Activated CD4-positive, alpha-beta memory T cell treated with anti-CD3 and anti-CD28 coated beads for 36 hours (primary cell): ENCODE measurements at places on chromosomes 2 and 18. TPM values are rescaled to one million over a fixed set of nuclear protein-coding genes. Genes with fewer than 3 reads are reported as not detected.
A peak's percentile ranks its signal among the peaks of the same experiment; 100 is the strongest.

DNA sequence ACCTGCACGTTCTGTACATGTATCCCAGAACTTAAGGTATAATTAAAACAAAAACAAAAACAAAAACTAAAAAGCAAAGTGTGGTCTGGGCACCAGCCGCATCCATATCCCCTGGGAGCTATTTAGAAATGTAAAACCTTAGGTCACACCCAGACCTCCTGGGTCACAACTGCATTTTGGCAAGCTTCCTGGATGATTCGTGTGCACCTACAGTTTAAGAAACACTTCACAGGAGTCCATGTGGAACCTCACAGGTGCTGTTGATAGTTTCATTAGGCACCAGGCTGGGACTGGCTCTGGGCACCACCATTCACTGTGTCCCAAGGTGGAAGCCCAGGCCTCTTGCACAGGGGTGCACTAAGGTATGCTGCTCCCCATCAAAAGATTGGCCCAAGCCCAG lies 103.6 kb upstream of the BOD1L2 start:
- no peak overlapping the region for H3K4me3 ChIP-seq
- no peaks in the 10 kb centered on the region for H3K36me3 ChIP-seq
- no peak overlapping the region for H3K27ac ChIP-seq
- DNase-seq: no peak
- H3K4me1 ChIP-seq: no peaks in the 10 kb centered on the region
- no peaks in the 10 kb centered on the region for H3K27me3 ChIP-seq

Gene LRATD1
- not detected for total RNA-seq

- no peak overlapping the region for H3K4me3 ChIP-seq
- H3K36me3 ChIP-seq: no peaks in the 10 kb centered on the region
- no peak overlapping the region for H3K27ac ChIP-seq
- no peak for DNase-seq
- H3K27me3 ChIP-seq: no peaks in the 10 kb centered on the region
Measured at GRCh38 chr18:4551001-4551360, 95.9 kb upstream of the DLGAP1 start.

DNA sequence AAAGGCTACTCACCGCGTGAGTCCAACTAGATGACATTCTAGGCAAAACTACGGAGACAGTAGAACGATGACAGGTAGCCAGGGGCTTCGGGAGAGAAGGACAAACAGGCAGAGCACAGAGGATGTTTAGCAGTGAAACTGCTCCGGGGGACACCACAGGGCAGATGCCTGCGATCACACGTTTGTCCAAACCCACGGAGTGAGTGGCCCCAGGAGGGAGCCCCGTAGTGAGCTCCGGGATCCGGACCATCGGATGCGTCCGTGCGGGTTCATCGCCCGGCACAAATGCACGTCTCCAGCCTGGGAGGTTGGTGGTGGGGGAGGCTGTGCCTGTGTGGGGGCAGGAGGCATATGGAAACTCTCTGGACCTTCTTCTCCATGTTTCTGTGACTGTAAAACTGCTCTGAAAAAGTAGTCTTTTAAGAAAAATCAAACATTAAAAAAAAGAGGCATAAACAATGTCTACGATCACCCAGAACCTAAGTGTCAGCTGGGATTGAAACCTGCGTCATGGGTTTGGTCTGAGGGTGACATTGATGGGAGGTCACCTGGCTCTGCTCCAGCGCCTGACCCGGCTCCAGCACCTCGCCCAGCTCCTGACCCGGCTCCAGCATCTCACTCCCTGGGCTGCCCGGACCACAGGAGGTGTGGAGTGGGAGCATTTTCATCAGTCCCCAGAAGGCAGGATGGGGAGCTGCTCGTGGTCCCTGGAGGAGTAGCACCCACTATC lies 83.0 kb upstream of the CTDP1 start:
- no peak for DNase-seq
- H3K36me3 ChIP-seq: no peaks in the 10 kb centered on the region

Gene EN1
- total RNA-seq: not detected

- H3K4me1 ChIP-seq: peaks cover 30% of the 10 kb centered on the region
- DNase-seq: peak; percentile 70
- no peak overlapping the region for H3K4me3 ChIP-seq
- H3K27ac ChIP-seq: no peak overlapping the region
- no peaks in the 10 kb centered on the region for H3K36me3 ChIP-seq
- peaks cover 1% of the 10 kb centered on the region for H3K27me3 ChIP-seq
Measured at GRCh38 chr18:62425465-62426190, 97.2 kb upstream of the ZCCHC2 start.

- no peaks in the 10 kb centered on the region for H3K27me3 ChIP-seq
- peak overlapping the region; percentile 34 for H3K4me3 ChIP-seq
- peaks cover 58% of the 10 kb centered on the region for H3K4me1 ChIP-seq
- H3K27ac ChIP-seq: peak overlapping the region; percentile 94
- peaks cover 2% of the 10 kb centered on the region for H3K36me3 ChIP-seq
- peak; percentile 61 for DNase-seq
Measured at GRCh38 chr2:191617575-191617974, 60.4 kb upstream of the NABP1 start.

- no peak overlapping the region for H3K4me3 ChIP-seq
- no peak overlapping the region for H3K27ac ChIP-seq
- H3K27me3 ChIP-seq: peaks cover 2% of the 10 kb centered on the region
- DNase-seq: no peak
- no peaks in the 10 kb centered on the region for H3K4me1 ChIP-seq
Measured at GRCh38 chr2:53432936-53433335, 334.7 kb upstream of the CHAC2 start.

DNA sequence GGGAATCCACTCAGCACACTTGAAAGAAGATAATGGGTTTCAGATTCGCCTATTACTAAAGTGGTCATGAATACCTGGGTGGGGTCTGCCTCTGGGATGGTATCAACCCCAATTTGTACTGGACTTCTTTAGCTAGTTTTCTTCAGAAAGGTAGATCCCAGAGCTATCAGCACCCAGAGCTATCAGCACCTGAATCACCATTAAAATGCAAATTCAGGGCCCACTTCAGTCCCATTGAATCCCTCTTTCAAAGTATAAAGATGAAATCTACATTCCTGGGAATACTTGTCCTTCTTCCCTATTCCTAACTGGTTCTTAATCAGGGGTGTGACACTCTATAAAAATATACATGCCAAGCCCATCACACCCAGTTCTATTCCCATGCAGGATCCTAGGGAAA lies 914.3 kb downstream of the DCC start:
- DNase-seq: no peak
- no peak overlapping the region for H3K27ac ChIP-seq
- no peaks in the 10 kb centered on the region for H3K27me3 ChIP-seq
- no peaks in the 10 kb centered on the region for H3K36me3 ChIP-seq

DNA sequence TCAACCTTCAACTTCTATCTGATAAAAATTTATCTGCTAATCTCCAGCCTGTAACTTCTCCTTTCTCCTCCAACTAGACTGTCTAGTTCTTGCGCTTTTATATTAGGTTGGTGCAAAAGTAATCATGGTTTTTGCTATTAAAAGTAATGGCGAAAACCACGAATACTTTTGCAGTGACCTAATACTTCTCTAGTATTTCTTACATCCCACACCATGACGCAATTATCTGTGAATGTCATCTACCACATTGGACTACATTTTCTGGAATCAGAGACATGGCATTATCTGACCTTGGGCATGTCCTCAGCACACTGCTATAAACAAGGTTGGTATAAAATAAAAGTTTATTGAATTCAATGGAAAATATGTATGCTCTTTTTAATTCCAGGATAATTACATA lies 370.2 kb upstream of the LYPD1 start:
- H3K4me1 ChIP-seq: no peaks in the 10 kb centered on the region
- H3K27ac ChIP-seq: no peak overlapping the region
- no peaks in the 10 kb centered on the region for H3K27me3 ChIP-seq
- no peak for DNase-seq
- H3K4me3 ChIP-seq: no peak overlapping the region

DNA sequence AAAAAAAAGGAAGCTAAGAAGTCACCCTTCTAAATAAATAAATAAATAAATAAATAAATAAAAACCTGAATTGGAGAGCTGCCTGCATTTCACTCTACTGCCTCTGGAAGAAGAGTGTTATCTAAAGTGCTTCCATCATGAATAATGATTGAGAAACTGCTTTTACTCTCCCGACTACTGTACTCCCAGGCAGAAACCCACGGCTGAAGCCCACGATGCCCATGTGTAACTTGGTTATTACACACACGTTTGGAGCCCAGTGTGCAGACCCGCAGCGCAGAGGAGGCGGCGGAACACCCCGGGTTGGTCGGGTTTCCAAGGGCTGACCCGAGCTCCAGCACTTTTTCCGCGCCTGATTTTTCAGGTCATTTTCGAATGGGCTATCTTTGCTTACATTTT lies 697 bp upstream of the SPATS2L start:
- H3K27ac ChIP-seq: peak overlapping the region; percentile 52
- peaks cover 25% of the 10 kb centered on the region for H3K4me1 ChIP-seq
- H3K4me3 ChIP-seq: peak overlapping the region; percentile 82
- peak; percentile 11 for DNase-seq

DNA sequence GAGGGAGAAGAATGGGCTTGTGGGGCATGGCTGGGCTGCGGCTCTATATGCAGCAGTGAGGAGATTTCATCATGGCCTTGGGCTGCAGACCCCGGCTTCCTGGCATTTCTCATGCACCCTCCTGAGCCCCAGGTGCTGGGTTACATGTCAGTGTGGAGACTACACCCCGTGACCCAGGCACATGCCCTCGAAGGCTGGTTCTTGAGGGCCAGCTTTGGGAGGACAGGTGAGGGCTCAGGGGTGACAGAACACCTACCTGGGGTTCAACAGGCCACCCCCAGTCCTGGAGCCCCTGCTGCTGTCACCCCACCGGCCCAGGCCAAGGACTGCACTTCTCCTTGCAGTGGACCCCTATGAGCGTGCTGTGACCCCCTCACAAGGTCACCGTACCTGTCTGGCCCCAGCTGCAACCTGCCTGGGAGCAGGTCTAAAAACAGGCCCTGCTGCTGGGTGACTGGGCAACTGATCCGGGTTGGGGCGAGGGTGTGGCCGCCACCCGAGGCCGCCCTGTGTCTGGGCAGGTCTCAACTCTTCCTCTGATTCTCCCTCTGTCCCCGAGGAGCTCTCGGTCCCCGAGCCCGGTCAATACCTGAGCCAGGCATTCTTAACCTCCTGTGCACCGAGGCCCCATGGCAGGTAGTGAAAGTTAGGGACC lies 94.8 kb upstream of the OTOS start:
- H3K36me3 ChIP-seq: no peaks in the 10 kb centered on the region
- H3K4me1 ChIP-seq: no peaks in the 10 kb centered on the region
- no peak overlapping the region for H3K27ac ChIP-seq
- H3K4me3 ChIP-seq: no peak overlapping the region

DNA sequence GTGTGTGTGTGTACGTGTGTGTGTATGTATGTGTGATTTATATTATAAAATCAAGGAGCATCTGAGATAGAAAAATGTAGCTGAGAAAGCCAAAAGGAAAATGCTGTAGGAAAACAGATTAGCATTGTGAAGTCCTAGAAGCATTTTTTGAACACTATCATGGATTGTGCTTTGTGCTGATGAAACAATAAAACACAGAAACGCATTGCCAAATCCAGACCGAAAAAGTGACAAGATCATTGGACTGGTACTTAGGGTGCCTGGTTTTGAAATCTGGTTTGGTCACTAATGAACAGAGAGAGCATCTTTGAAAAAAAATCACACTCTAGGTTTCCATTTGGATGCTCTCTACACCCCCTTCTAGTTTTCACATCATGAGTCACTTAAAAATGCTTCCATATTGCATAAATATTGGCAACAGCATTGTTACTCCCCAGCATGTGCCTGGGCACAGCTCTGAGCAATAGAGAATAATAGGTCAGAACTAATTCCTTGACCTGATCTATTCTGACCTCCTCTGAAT lies 214.6 kb upstream of the LRRTM1 start:
- DNase-seq: no peak
- no peaks in the 10 kb centered on the region for H3K27me3 ChIP-seq
- H3K27ac ChIP-seq: no peak overlapping the region
- no peak overlapping the region for H3K4me3 ChIP-seq

Gene SLC25A12
- total RNA-seq: 15.1 TPM

DNA sequence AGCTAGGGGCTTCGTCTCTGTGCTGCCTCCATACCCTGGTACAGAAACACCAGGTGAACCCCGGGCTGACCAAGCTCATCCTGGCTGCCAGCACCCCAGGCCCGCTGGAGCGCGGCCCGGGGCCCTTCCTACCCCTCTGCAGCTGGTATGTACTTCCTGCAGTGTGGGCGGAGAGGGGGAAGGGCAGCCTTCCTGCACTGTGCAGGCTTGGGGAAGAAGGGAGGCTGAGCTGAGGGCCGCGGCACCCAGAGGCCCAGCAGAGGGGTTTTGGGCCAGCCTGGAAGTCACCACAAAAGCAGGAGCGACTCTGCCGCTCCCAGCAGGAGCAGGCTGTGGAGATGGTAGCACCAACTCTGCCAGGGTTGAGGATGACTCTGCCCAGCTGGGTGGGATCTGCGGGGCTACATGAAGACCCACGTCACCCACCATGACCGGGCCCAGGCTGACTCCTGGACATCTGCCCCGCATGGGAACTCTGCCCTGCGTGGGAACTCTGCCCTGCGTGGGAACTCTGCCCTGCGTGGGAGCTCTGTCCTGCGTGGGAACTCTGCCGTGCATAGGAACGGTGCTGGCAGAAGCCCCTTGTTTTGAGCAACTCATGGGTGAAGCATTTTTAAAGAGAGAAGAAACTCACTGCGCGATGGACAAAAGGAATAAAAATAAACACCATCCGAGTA lies 273.3 kb downstream of the NDUFA10 start:
- H3K36me3 ChIP-seq: no peaks in the 10 kb centered on the region
- peaks cover 16% of the 10 kb centered on the region for H3K4me1 ChIP-seq
- no peak overlapping the region for H3K4me3 ChIP-seq
- no peaks in the 10 kb centered on the region for H3K27me3 ChIP-seq
- DNase-seq: peak; percentile 67

Gene REG3A
- total RNA-seq: not detected

DNA sequence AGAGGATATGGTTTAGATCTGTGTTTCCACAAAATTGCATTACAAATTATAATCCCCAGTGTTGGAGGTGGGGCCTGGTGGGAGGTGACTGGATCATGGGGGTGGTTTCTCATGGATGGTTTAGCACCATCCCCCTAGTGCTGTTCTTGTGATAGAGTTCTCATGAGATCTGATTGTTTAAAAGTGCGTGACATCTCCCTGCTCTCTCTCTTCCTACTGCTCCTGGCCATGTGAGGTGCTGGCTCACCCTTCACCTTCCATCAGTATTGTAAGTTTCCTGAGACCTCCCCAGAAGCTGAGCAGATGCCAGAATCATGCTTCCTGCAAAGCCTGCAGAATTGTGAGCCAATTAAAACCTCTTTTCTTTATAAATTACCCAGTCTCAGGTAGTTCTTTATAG lies 33.1 kb downstream of the LHCGR start:
- no peak for DNase-seq
- no peak overlapping the region for H3K27ac ChIP-seq
- H3K27me3 ChIP-seq: peaks cover 2% of the 10 kb centered on the region
- no peaks in the 10 kb centered on the region for H3K36me3 ChIP-seq

GRCh38 chr2:21281791-21282514 lies 158.2 kb downstream of the TDRD15 start:
- no peaks in the 10 kb centered on the region for H3K27me3 ChIP-seq
- H3K4me3 ChIP-seq: no peak overlapping the region

GRCh38 chr2:173079141-173079540 lies 3.5 kb downstream of the MAP3K20 start:
- DNase-seq: no peak
- H3K4me3 ChIP-seq: no peak overlapping the region
- peaks cover 31% of the 10 kb centered on the region for H3K27me3 ChIP-seq
- H3K36me3 ChIP-seq: no peaks in the 10 kb centered on the region

Gene SALL3
- total RNA-seq: not detected

Gene OTOS
- total RNA-seq: not detected
